ENCODE measurements at places on chromosomes 4 and X. TPM values are rescaled to one million over a fixed set of nuclear protein-coding genes. Genes with fewer than 3 reads are reported as not detected.

The CSAG3 gene
- total RNA-seq, result not detected

The AVPR2 gene
- total RNA-seq, result not detected

The ATP1B4 gene
- not detected for total RNA-seq

The TMEM144 gene
- 4.2 TPM for total RNA-seq

The MID1 gene
- total RNA-seq, result 3.2 TPM

The NPY1R gene
- total RNA-seq, result 0.26 TPM

- no peak for DNase-seq
These were observed 17.2 kb downstream of the ATRX start for GRCh38 chrX:77768787-77769186.

GRCh38 chr4:94834501-94834900 is 76.7 kb downstream of the BMPR1B start:
- no peak for DNase-seq

GRCh38 chr4:40210776-40211175 is 13.9 kb downstream of the RHOH start:
- DNase-seq, result peak; percentile 55

- DNase-seq, result no peak
These were observed 148.0 kb upstream of the STX18 start for GRCh38 chr4:4689694-4690440.

- DNase-seq, result peak; percentile 73
These were observed 9.5 kb downstream of the CSTF2 start for GRCh38 chrX:100829730-100830129.

DNA sequence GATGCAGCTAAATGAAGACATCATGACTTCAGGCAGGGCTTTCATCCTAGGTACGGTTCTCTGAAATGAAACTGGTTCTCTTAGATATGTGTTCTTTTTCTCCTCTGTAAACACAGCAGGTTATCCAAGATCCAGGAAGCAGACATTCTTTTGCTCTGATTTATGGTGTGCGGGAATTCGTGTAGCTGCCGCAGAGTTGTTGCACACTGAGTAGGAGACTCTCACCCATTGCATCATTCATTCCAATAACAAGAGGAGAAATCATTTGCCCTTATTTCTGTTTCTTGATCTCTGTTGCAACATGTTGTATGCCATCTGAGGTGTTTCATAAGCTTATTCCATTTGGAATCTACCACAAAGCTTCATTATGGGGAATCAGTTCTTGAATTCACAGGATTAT is 133.6 kb upstream of the VCX2 start:
- DNase-seq, result peak; percentile 19

DNA sequence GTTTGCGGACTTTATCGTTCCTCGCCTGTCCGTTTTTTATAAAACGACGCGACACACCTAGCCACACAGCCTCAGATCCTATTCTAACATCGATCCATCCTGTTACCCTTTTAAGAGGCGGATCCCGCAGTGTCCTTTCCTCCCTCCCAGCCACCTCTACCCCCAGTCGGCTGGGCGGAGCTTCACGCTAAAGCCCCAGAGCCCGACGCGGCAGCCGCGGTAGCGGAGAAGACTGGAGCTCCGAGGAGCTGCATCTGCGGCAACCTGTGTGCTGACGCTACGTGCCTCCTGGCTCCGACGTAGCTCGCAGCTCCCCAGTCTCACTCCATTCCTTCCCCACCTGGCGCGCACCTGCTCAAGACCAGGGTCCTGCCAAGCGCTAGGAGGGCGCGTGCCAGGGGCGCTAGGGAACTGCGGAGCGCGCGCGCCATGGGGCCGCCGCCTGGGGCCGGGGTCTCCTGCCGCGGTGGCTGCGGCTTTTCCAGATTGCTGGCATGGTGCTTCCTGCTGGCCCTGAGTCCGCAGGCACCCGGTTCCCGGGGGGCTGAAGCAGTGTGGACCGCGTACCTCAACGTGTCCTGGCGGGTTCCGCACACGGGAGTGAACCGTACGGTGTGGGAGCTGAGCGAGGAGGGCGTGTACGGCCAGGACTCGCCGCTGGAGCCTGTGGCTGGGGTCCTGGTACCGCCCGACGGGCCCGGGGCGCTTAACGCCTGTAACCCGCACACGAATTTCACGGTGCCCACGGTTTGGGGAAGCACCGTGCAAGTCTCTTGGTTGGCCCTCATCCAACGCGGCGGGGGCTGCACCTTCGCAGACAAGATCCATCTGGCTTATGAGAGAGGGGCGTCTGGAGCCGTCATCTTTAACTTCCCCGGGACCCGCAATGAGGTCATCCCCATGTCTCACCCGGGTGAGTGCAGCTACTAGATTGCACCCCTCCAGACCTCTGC is at the start of gene RNF128:
RNF128 (plus strand) TSS at position 217 of the 953 bp plus-strand sequence; CDS start at position 430, 213 bp downstream.
- DNase-seq, result peak; percentile 65

Measured in bronchial epithelial cell (primary cell).